ENCODE measurements at places on chromosomes 12 and 14.
A peak's percentile ranks its signal among the peaks of the same experiment; 100 is the strongest.

GRCh38 chr12:123433615-123434014, 2.9 kb downstream of the RILPL2 start:
- no peak for DNase-seq

DNA sequence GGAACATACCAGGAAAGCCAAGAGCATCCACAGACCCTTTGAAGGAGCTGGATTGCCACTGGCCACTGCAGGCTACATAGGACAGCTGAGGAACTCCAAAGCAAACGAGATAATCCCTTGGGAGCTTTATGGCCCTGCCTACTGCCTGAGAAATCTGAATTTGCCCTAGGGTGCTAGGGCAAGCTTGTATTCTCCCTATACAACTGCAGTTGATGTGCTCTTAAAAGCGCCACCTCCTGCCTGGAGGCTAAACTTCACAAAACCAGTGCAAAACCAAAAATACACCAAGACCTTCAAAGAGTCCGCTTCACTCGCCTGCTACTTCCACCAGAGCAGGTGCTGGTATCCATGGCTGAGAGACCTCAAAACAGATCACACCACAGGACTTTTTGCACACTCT, 99.6 kb upstream of the KRR1 start:
- no peak for DNase-seq

DNA sequence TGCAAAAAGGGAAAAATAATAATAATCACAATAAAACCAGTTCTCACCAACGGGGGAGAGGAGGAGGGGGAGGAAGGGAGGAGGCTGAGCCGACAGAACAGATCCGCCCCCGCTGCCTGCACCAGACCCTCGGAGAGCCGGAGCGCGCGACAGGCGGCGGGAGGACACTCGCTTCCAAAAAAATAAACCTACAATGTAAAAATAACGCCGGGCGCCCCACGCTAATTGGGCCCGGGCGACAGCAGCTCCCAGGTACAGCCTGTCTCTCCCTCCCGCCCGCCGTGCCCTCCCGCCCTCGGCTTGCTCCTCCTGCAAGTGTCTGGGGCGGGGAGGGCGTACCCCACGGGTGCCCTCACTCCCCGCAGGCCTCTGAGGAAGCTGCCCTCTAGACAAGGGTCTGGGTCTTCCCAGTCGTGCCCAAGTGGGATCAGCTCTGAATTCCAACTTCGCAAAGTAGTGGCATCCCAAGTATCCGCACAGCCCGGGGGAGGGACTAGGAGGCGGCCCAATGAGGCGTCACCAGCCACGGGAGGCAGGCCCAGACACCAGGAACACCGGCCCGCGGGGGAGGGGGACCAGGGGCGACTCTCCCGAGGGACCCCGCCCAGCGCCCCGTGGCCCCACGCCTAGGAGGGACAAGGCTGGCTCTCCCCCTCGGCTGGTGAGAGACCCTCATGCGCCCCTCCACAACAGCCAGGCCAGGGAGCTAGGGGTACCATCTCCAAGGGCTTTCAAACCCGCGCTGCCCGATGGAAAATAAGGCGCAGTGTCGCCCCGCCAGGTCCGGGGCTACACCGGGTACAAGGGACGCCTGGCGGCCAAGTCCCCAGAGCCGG, 1.0 kb downstream of the NCOR2 start:
- DNase-seq: peak; percentile 66

DNA sequence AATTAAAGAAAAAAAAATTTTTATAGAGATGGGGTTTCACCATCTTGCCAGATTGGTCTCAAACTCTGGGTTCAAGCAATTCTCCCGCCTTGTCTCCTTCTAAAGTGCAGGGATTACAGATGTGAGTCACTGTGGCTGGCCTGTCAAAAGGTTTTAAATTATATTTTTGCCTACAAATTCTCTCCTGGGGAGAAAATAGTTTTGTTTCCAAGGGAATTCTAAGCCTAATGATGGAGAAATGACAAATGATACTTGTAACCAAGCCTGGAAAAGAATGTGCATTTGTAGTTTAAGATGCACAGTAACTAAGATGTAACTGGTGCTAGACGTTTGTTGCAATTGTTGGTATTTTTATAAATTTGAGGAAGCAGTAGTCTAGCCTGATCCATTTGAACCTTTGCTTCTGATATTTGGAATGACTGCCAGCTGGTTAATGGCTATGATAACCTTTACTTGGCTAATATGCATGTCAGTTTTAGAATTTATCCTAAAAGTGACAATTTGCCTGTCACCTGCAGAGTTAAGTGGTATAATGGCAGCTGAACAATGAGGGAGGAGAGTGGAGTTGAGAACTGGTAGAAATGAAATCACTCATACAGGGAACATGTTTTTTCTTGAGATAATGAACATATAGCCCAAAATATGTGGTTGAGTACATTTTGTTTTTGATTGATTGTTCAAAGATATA, 148.0 kb downstream of the FUT8 start:
- no peak for DNase-seq

DNA sequence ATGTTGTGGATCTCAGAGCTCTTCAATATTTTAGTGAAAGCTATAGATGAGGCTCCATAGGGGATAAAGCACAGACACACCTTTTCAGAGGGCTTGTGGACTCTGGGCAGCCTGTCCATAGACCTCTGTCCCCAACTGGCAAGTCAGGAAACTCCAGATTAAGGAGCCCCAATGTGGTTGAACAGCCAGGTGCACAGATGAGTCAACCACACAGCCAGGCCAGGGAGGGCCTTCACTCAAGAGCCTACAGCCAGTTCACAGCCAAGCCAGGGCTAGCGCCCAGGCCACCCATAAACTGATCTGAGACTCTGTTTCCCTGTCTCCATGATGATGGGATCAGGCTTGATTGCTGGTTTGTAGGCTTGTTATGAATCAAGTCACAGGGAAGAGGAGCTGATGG, 1.0 kb upstream of the BDKRB2 start:
- no peak for DNase-seq

- DNase-seq: no peak
Measured at GRCh38 chr14:32472512-32473463, 143.7 kb downstream of the AKAP6 start.
